ENCODE measurements at places on chromosomes 16 and 17.

DNA sequence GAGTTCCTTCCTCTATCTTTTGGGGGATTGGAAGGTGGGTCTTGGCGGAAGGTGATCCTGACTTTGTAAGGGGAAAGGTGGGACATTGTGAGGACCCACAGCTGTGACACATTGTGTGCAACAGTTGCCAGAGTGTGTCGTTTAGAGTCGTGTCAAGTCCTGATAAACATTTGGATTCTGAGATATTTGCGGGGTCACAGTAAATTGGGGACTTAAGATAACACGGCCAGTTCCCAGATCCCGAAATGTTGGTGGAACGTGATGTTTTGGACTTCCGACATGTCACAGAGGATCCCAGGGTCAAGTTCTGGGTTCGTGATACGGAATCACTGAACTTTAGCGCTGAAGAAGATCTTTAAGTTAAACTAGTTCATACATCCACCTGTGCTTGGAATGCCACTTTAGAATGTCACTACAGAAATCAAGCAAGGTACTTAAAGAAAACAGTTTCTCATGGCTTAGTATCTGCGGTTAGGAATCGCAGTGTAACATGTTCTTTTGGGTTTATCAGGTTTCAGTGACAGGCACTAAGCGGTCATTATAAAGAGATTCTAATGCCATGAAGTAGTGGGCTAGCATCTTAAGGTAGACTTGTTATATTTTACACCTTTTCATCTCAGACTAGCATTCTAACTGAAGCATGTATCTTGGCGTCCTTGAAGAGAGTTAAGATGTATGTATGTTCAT lies 815 bp downstream of the ATAD5 start:
- no peak for DNase-seq

GRCh38 chr16:26987597-26988010 lies 79.1 kb upstream of the C16orf82 start:
- peak; percentile 42 for DNase-seq

DNA sequence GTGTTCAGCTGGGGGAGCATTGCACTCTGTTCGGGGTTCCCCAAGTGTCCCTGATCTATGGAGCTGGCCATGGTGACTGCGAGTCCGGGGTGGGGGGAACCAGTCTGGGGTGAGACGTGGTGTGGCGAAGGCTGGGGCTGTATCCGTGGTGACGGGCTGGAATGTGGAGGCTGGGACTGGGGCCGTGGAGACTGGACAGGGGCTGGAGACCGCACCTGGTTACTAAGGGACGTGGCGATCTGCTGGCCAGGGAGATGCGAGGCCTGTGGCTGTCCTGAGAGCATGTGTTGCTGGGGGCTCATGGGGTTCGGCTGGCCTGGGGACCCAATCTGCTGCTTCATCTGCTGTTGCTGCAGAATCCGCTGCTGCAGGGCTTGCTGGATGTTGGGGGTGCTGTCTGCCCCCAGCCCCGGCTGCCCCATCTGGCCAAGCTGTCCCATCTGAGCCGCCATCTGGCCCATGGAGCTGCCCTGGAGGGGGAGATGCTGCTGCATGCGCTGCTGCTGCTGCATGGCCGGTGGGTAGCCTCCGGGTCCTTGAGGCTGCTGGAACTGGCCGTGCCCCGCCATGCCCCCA lies 10.6 kb upstream of the TRAP1 start:
- no peak for DNase-seq

DNA sequence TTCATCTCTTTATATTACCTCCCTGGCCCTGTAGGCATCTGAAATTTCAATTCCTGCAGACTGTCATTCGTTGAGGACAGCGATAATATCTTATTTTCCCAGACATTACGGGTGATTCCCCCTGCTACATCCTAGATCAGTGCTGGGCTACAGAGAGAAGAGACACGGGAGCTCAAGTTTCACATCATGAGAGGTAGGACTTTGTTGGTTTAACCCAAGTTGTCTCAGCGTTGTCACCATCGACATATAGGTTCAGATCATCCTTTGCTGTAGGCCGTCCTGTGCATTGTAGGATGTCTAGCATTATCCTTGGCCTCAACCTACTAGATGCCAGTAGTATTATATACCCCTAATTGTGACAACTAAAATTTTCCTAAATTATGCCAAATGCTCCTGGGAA lies 19.3 kb downstream of the MT1X start:
- DNase-seq = no peak

GRCh38 chr17:44171931-44172455 lies 1.5 kb downstream of the ASB16 start:
- no peak for DNase-seq

DNA sequence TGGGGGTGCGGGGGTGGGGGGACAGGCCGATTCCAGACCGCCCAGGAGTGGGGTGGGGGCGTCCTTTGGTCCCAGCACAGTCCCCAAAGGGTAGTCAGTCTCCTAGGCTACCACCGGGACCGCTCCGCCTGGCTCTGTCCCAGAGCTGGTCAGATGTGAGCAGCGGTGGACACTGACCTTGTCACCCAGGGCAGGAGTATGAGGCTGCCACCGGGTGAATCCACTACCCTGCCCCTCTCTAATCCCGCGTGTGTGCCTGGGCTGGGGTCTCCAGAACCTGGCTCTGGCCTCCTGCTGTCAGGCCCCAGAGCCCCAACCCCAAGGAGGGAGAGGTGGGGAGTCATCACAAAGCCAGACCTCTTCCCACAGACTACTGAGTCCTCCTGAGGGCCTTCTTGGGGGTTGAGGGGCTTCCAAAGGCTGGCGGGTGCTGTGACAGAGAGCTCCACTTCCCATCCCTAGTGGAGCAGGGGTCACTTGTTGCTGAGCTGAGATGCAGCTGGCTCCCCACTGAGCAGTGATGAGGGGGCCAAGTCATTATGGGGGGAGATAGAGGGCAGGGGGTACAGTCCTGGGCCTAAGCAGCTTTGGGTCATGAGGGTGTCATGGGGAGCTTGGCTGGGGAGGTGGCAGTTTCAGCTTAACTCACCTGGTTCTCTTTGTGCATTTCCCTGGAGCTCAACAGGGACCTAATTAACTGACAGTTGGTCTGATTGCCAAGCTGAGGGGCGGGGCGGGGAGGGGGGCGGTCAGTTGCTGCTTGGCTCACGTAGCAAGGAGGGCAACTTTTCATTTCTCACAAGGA lies 1.2 kb downstream of the PPP1R1B start:
- no peak for DNase-seq

DNA sequence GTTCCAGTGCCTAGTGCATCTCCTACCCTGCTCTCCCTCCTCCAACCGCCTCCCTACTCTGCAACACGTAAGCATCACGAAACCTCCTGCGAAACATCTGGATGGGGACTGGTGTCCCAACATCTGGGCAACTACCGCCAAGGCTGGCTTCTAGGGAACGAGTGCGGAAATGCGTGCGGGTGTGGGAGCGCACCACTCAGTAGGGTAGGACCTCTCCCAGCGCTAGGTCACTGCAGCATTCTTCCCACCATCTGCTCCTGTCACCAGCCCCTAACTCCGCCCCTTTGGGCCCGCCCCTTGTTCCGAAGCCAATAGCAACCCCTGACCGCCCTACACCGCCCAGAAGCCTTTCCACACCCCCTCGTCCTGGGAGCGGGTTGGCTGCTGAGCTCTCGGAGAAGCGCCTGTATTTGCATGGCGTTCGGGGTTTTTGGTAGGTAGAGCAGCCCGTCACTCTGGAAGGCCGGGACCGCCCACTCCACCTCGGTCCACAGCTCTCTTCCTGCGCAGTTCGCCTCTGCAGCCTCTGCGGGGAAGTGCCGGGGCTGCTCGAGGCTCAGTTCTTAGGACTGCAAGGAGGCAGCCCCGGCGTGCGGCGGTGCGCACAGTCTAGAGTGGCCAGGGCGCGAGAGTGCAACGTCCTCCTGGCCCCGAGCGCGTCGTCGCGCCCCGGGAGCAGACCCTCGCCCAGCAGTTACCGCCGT lies at the start of gene HS3ST3B1:
HS3ST3B1 (plus strand) TSS at position 507 of the 704 bp plus-strand sequence. CDS start 438 bp downstream, outside the sequence.
- peak; percentile 100 for DNase-seq

DNA sequence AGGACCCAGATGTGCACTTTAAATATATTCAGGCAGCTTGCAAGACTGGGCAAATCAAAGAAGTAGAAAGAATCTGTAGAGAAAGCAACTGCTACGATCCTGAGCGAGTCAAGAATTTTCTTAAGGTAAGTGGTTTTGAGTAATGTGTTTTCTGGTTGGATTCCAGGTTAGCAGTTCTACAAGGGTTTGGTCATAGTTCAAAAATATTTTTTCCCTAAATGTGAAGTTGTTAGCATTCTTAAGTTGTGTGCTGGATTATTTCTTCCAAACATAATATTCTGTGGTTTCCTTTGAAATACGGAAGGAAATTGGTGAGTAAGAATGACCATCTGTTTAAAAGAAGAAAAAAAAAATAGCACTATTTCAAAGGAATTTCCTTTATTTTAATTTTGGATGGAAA lies 38.4 kb downstream of the PTRH2 start:
- DNase-seq = peak; percentile 88

- DNase-seq = peak; percentile 36
Observed at GRCh38 chr16:54655121-54655590, 275.5 kb upstream of the IRX5 start.

DNA sequence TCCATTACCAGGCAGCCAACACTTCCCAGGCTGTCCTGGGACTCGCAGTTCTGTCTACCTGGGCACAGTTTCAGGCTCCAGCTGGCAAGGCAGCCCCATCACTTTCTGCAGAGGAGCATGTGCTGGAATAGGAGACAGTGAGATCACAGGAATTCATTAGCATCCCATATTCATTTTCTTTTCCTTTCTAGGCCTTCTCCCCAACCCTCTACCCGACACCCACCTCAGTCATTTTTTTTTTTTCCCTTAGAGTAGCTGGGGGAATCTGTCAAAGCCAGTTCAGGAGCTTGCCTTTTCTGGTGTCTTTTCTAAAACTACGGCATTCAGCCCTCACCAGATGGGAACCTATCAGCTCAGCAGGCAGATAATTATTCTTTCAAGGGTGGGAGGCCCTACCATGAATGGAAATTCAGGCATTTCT lies 42.4 kb upstream of the FBXO47 start:
- no peak for DNase-seq

GRCh38 chr17:67203818-67204217 lies 41.2 kb downstream of the HELZ start:
- no peak for DNase-seq

DNA sequence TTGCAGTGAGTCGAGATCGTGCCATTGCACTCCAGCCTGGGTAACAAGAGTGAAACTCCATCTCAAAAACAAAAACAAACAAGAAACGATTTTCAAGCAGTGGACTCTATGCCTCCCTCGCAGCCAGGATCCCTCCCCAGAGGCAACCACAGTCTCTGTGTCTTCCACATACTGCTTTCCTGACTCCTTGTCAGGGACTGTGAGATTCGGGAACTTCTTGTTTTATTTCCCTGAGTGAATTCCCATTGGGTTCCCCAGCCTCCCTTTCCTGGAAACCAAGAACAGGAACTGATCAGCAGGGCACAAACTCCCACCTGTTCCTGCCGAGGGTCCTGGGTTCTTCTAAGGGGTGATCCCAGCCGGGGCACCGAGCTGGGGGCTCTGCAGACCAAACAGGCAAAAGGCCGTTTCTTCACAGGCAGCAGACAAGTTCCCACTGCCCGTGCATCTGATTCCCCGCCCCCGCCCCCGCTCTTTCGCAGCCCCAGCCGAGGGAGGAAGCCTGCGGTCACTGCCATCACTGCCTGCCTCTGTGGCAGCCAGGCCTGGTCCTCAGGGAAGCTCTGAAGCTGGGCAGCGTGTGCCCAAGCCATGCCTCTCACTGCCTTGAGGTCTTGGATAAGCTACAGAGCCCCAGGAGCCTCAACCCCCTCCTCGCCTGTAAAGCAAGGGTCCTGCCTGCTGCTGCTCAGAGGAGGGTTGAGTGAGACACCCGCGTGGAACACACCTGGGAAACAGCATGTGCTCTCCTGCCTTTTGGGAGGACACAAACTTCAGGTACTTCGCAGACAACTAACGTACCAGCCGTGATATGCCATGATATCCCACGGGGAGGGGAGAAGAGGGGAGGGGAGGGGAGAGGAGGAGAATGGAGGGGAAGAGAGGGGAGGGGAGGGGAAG lies 5.5 kb upstream of the PIEZO1 start:
- DNase-seq = no peak

- DNase-seq = peak; percentile 59
Observed at GRCh38 chr17:43940630-43941029, 1.6 kb downstream of the PPY start.

GRCh38 chr16:52499060-52499440 lies 47.9 kb downstream of the TOX3 start:
- DNase-seq = no peak

DNA sequence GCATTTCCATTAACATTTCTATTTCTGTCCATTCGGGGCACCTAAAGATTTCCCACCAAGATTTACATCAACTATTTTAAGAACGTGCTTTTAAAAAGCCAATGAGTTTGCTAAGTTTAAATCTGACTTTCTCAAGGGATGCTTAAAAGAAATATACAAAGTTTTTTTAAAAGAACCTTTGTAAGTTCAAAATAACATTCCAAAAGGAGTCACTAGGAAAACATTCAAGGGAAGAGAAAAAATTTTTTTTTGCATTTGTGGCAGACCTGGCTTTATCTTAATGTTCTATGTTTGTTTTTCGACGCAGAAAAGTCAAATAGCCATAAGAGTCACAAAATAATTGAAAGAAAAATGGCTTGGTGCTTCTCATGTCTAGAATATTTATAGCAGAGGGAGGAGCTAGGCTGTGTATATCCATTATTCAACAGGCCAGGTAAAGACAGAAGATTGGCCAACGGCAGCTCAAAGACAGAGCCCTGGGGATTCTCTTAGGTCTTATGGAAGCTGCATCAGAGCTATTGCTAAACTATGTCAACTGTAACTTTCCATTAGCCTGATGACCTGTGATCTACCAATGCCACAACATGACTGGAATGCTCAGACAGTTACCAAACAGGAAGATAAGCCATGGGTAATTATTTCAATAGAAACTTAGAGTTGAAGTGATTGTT lies 37.8 kb upstream of the MYOCD start:
- DNase-seq = peak; percentile 72

GRCh38 chr17:16915752-16916556 lies 56.0 kb downstream of the TNFRSF13B start:
- DNase-seq = peak; percentile 44

DNA sequence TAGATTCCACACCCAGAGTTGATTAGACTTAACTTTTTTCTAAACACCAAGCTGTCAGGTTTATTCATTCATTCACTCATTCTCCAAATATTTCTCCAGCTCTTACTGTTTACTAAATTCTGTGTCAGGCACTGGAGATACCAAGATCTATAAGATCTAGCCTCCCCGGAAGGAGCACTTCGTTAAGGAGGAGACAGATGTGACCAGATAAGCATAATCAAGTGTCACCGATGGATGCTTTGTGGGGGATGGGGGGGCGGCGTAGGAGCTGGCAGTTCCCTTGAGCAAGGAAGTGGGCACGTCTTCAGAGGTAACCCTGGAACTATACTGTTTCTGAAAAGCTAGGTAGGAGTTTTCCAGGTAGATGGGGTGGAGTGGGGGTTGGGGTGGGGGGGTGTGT lies 3.8 kb upstream of the RPL26 start:
- no peak for DNase-seq

DNA sequence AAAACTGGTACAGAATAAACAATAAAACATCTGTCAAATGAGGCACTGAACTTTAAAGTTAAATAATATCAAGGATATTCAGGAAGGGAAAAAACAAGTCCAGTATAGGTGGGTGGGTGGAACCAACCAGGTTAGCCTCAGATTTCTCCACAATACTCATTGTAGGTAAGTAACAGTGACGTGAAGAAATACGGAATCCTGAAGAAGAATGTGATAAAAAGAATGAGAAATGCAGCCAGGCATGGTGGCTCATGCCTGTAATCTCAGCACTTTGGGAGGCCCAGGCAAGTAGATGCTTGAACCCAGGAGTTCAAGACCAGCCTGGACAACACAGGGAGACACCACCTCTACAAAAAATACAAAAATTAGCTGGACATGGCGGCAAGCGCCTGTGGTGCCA lies 47.3 kb downstream of the UBE2G1 start:
- DNase-seq = no peak

GRCh38 chr16:68432701-68433100 lies 15.6 kb downstream of the SMPD3 start:
- DNase-seq = no peak

Data from fibroblast of skin of scalp (primary cell).